ENCODE measurements at places on chromosomes 7 and 10.

DNA sequence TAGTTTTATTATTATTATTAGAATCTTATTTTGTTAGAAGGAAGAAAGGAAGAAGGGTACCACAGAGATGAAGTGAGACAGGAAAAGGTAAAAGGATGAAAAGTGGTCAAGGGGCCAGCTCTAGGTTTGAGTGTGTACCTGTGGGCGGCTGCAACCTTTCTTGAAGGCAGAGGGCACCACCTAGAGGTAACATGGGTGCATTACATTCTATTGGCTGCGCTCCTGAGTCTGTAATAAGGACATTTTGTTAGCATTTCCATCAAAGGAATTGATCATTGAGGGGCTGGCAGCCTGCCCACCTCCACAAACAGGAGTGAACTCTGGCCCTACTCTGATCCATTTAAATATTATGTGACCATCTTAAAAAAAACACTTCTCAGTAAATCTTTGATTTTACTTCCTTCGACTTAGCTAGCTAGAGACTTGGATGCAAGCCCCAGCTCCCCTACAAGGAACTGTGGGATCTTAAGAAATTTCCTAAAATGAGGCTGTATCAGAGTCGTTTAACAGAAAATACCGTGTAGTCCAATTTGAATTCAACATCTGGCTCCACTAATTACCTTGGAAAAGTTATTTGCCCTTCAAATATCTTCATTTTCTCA lies 610.4 kb downstream of the IPMK start:
- DNase-seq: peak; percentile 82

- DNase-seq: no peak
Observed at GRCh38 chr10:6320320-6321010, 117.7 kb downstream of the PFKFB3 start.

- DNase-seq: no peak
Observed at GRCh38 chr10:87722716-87723115, 63.0 kb downstream of the PAPSS2 start.

- peak; percentile 63 for DNase-seq
Observed at GRCh38 chr7:86667732-86668131, 24.0 kb downstream of the GRM3 start.
